ENCODE measurements at places on chromosomes 2 and 18. TPM values are rescaled to one million over a fixed set of nuclear protein-coding genes. Genes with fewer than 3 reads are reported as not detected.

- H3K27ac ChIP-seq = no peak overlapping the region
- H3K27me3 ChIP-seq = no peaks in the 10 kb centered on the region
- DNase-seq = no peak
- H3K4me1 ChIP-seq = no peaks in the 10 kb centered on the region
- H3K36me3 ChIP-seq = peaks cover 8% of the 10 kb centered on the region
Measured at GRCh38 chr2:25972049-25972823, 10.1 kb downstream of the KIF3C start.

- H3K27me3 ChIP-seq = no peaks in the 10 kb centered on the region
- H3K4me3 ChIP-seq = no peak overlapping the region
- no peak for DNase-seq
- H3K4me1 ChIP-seq = no peaks in the 10 kb centered on the region
Measured at GRCh38 chr2:15142069-15142689, 419.0 kb downstream of the NBAS start.

DNA sequence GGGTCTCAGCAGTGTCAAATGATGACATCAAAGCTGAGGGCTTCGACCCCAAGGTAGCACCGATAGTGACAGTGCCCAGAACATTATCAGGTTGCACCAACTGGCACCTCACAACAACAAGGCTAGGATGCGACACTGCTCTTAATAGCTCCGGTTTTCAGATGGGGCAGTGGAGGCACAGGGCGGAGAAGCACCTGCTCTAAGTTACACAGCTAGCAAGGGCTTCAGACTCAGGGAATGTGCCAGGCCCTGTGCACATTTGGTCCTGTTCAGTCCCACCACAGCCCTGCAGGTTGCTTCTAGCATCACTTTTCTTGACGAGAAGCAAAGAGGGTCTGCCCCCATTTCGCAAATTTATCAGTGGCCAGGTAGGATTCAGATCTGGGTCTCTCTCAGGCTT is 74.1 kb downstream of the DGKD start:
- no peak overlapping the region for H3K27ac ChIP-seq
- no peak for DNase-seq
- H3K27me3 ChIP-seq = no peaks in the 10 kb centered on the region
- no peaks in the 10 kb centered on the region for H3K4me1 ChIP-seq
- H3K36me3 ChIP-seq = no peaks in the 10 kb centered on the region

The SMPD4 gene
- 185 TPM for total RNA-seq

The SLC4A3 gene
- total RNA-seq = 1.8 TPM

- DNase-seq = no peak
- no peaks in the 10 kb centered on the region for H3K36me3 ChIP-seq
- H3K27me3 ChIP-seq = no peaks in the 10 kb centered on the region
- H3K27ac ChIP-seq = no peak overlapping the region
Measured at GRCh38 chr18:21669736-21670285, 34.8 kb downstream of the ABHD3 start.

GRCh38 chr2:61710711-61711110 is 143.1 kb downstream of the FAM161A start:
- H3K4me1 ChIP-seq = no peaks in the 10 kb centered on the region
- no peak overlapping the region for H3K4me3 ChIP-seq
- H3K27ac ChIP-seq = no peak overlapping the region
- H3K27me3 ChIP-seq = no peaks in the 10 kb centered on the region

DNA sequence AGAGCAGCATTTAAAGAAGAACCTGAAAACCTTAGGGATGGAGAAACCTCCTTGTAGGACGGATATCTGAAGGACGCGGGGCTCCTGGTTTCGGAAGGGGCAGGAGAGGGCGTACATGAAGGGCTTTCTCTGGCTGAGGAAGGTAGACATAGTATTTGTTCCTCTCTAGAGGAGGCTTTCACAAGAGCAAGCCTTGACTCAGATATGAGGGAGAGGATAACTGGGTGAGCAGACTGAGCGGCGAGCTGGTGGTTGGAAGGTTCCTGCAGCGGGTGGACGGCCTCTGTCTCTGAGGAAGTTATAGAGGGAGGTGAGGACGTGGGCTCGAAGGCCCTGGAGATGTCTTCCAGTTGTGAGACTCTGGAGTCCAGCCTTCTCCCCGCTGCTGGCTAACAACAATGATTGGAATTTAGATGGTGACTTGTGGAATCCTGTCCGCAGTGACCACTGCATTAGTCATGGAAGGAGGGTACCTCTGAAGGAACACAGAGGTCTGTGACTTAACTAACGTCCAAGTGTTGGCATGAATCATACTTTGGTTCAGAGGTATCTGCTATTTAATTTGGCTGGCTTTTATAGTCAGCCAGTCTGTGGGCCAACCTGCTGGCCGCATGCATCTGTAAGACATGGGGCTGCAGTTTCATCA is 80.9 kb downstream of the ASAP2 start:
- no peak overlapping the region for H3K4me3 ChIP-seq
- no peaks in the 10 kb centered on the region for H3K27me3 ChIP-seq
- peaks cover 39% of the 10 kb centered on the region for H3K4me1 ChIP-seq

GRCh38 chr18:43648002-43648401 is 370.7 kb upstream of the SYT4 start:
- no peaks in the 10 kb centered on the region for H3K27me3 ChIP-seq
- H3K4me3 ChIP-seq = no peak overlapping the region
- DNase-seq = no peak
- H3K27ac ChIP-seq = no peak overlapping the region

DNA sequence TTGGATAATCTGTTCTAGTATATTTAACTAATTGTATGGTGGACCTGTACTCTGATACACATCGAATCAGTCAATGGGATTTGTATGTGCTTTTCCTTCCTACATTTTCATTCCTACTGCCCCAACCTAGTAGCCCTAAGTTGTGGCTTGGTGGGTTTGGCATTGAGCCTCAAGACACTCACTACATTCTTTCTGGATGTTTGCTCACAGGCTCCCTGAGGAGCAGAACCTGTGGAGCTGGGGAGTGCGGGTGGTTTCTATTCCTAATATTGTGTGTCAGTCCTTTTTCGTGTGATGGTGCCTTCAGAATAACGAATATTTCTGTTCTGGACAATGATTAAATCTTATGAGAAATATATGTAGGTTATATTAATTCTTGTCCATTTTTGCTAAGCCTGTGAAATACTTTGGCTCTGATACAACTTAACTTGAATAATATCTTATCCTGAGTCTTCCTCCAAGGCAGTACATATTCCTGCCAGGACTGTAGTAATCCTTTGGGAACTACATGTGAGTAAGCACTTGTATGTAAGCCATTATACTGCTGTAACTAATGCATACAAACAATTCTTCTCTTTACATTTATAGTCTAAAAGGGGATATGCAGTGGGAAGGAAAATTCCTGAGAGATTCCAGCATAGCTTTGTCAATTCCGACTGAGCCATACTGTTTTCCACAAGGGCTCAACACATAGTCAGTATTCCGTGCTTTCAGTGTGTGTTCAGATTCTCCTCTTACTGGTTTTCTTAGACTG is 150.6 kb downstream of the AGPS start:
- H3K27me3 ChIP-seq = no peaks in the 10 kb centered on the region
- H3K27ac ChIP-seq = no peak overlapping the region
- no peaks in the 10 kb centered on the region for H3K4me1 ChIP-seq
- DNase-seq = no peak

DNA sequence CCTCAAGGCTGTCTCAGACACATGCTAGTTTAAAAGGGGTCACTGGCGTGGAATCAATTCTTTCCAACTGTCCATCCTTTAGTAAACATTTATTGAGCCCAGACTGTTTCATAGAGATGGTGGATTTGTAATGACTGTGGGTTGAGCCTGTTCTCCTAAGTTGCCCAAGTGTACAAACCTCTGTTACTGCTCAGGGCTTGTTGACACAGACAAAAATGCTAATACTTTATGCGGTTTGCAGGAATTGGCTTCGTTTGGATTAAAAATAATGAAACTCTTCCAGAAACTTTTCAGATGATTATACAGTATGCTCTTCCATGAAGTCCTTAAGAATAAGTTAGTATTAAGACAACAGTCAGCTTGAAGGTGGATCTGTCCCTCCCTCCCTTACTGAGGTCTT is 83.6 kb upstream of the MGAT5 start:
- peaks cover 9% of the 10 kb centered on the region for H3K4me1 ChIP-seq
- no peaks in the 10 kb centered on the region for H3K27me3 ChIP-seq
- no peak overlapping the region for H3K27ac ChIP-seq
- no peaks in the 10 kb centered on the region for H3K36me3 ChIP-seq
- DNase-seq = no peak

GRCh38 chr2:7517851-7518250 is 600.6 kb downstream of the RNF144A start:
- no peaks in the 10 kb centered on the region for H3K27me3 ChIP-seq
- H3K36me3 ChIP-seq = no peaks in the 10 kb centered on the region
- no peaks in the 10 kb centered on the region for H3K4me1 ChIP-seq
- H3K4me3 ChIP-seq = no peak overlapping the region
- no peak overlapping the region for H3K27ac ChIP-seq

The DYNAP gene
- total RNA-seq = not detected

DNA sequence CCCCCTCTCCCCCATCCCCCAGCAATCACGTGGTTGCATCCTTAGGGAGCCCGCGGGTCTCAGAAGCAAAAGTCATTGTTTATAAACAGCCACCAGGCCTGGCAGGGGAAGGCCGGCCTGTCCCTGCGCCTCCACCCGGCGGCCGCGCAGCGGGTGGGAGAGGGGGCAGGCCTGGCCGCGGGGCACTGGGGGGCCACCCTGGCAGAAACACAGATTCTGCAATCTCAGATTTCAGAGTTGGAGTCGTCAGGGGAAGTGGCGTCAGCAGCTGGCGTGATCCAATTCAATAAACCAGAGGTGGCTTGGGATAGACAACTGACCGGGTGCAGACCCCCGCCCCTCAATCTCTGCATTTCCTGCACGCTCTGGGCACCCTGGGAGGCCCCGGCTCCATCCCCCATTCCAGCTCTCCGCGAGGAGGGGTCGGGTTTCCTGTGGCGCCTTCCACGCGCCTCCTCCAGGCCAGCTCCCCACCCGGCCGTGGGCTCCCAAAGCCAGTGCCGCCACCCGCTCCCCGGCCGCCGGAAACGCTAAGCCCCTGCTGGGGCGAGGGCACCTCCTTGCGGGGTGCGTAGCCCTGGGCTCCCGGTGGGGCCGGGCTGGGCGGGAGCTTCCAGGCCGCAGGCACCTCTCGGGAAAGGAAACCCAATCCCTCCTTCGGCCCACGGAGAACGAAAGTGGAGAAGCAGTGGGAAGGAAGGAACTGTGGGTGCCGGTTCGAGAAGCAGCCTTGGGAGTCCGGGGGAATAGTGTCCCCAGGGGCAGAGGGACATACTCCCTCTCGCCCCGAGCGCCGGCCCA is 1.1 kb downstream of the BIN1 start:
- no peaks in the 10 kb centered on the region for H3K4me1 ChIP-seq
- no peaks in the 10 kb centered on the region for H3K36me3 ChIP-seq
- no peaks in the 10 kb centered on the region for H3K27me3 ChIP-seq

DNA sequence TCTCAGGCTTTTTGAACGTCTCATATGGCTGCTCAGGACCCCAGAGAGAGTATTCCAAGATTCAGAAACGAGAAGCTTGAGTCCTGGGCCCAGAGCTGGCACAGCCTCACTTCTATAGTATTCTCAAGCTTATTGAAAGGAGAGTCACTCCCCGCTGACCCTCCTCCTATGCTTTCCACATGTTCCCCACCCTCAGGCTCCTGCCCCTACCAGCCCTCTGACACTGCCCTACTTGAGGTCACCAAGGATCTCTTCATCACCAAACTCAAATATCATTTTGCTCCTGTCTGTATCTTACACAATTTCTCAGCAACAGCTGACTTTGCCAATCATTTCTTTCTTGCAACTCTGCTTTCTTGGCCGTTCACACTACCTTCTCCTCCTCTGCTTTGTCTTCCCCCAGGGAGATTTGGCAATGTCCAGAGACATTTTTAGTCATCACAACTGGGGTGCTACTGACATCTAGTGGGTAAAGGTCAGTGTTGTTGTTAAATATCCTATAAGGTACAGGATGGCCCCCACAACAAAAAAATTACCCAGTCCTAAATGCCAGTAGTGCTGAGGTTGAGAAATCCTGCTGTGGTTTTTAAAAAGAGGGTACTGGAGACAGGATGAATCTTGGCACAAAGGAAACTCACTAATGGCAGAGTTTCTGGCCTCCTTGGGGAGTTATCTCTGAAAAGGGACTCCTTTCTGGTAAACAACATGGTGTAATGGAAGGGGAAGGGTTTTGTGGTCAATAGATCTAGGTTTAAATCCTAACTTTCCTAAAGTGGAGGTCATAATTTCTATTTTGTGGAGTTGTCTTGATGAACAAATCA is 26.9 kb upstream of the INSIG2 start:
- H3K4me3 ChIP-seq = no peak overlapping the region
- no peaks in the 10 kb centered on the region for H3K36me3 ChIP-seq
- H3K27ac ChIP-seq = no peak overlapping the region
- H3K27me3 ChIP-seq = no peaks in the 10 kb centered on the region

- no peak for DNase-seq
- no peak overlapping the region for H3K4me3 ChIP-seq
- H3K36me3 ChIP-seq = no peaks in the 10 kb centered on the region
- no peak overlapping the region for H3K27ac ChIP-seq
- no peaks in the 10 kb centered on the region for H3K4me1 ChIP-seq
Measured at GRCh38 chr18:57334383-57334782, 18.0 kb upstream of the ST8SIA3 start.

DNA sequence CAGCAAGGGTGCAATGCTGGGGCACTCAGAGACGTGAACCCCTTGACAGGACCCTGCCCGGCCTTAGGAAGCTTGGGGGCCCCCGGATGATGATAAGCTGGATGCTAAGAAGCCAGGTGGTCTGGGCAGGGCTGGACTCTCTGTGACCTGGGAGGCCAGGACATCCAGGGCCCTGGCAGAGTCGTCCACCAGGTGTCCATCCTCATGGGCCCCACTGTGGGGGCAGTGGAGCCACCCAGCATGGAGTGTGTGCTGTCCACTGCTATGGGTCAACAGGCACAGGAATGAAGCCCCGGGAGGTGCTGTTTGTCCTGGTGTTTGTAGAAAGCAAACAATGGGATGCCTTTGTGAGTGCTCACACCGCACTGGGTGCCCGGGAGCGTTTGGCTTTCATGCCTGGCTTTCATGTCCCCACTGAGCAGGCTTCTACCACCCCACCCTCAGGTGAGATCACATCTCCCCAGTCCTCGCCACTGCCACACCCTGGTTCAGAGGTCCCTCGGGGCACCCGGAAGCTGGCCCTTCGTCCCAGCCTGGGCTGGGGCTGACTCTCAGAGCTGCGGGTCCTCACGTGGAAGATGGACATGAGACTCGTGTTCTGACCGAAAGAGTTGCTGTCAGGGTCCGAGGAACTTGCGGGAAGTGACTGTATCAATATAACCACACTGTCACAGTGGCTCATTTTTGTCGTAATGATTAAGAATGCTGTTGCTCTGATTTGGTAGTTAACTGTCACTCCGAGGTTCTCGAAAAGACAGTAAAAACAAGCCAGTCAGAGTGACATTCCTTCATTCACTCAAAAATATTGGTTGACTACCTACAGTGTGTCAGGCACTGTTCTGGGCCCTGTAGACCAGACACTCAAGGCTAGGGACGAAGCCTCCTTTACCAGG is 53.3 kb downstream of the INHBB start:
- H3K27ac ChIP-seq = no peak overlapping the region
- peak; percentile 58 for DNase-seq
- no peak overlapping the region for H3K4me3 ChIP-seq
- H3K27me3 ChIP-seq = no peaks in the 10 kb centered on the region
- H3K36me3 ChIP-seq = no peaks in the 10 kb centered on the region
- H3K4me1 ChIP-seq = no peaks in the 10 kb centered on the region

The PAPOLG gene
- total RNA-seq = 11.4 TPM

The MYO3B gene
- not detected for total RNA-seq

All from ascending aorta (tissue), 2 donors.